ACHN (cell line): ENCODE measurements at places on chromosomes 6 and 20.

GRCh38 chr20:62899633-62900051 lies 26.7 kb downstream of the DIDO1 start:
- no peak for DNase-seq

DNA sequence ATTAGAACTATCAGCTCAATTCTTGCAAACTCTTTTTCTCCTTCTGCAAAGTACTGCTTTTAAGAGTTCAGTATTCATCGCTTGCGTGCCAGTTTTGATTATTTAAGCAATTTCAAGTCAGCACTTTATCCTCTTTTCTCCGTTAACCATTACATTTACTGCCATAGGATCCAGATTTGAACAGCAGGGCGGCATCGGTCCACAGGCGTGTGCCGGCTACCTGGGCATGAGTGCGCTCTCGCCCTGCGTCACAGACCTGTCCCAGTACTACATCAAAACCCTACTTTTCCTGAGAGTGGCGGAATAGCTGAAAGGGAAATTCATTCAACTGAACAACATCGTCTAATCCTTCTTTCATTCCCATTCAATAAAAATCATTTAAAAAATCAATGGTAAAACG lies 53.4 kb downstream of the MYLK4 start:
- no peak for DNase-seq

GRCh38 chr6:35969646-35970045 lies 48.7 kb upstream of the SRPK1 start:
- no peak for DNase-seq

DNA sequence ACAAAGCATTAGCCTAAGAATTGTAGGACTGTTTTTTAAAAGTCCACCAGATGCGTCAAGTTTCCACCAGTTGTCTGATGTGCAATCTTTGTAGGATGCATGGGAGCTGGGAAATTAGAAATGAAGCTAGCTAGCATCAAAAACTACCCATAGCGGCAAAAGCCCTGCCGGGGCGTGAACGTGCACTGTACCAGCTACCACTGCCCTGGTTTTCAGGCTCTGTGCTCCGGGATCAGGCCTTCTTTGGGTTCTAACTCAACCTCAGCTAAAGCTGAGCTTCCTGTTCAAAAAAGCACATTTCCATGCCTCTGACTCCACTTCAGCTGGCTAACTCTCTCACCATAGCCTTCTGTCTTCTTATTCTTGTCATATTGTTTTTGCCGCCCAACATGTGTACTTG lies 26.9 kb upstream of the FUCA2 start:
- DNase-seq = no peak

DNA sequence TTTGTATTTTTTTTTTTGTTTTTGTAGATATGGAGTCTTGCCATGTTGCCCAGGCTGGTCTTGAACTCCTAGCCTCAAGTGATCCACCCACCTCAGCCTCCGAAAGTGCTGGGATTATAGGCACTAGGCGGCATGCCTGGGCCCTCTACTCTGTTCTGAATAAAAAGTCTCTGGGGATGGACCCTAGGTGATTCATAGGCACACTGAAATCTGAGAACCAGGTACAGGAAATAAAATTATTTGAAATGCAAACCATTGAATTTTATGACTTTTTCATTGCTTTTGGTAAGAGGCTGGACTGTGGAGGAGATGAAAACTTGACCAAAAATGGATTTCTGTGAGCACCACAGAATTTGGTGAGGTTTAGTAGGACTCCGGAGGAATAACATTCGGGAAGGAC lies 117.5 kb downstream of the PRIM2 start:
- no peak for DNase-seq

- DNase-seq = no peak
These were observed 44.4 kb downstream of the DSTN start for GRCh38 chr20:17614176-17614811.

DNA sequence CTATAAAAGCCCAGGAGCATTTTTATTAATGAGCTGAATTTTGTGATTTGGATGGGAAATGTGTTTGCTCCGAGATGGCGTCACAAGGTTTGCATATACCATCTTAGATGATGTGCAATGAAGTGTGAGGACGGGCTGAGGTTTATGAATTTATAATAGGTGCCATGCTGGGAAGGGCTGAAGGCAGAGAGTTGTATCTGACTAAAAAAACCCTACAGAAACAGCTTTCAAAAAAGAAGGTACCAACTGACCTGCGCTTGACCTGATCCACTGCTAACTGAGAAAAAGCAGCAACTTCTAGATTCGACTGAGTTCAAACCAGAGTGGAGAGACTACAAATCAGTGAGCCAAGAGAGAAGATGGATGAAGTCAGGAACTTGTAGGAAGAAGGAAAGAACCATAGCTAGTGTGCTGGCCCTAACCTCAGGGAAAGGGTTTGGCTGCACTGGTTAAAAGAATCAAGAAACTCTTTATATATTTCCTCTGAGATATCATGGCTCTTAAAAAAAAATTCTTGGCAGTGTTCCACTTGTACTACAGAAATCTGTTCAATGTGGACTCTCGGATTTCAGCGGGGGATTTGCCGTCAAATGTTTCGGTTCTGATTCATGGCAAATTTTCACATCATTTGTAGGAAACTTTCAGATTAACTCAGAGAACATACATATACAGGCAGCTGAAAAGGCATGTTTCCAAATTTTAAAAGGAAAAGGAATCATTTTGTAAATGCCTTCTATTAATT lies 56.5 kb upstream of the HDGFL1 start:
- no peak for DNase-seq

DNA sequence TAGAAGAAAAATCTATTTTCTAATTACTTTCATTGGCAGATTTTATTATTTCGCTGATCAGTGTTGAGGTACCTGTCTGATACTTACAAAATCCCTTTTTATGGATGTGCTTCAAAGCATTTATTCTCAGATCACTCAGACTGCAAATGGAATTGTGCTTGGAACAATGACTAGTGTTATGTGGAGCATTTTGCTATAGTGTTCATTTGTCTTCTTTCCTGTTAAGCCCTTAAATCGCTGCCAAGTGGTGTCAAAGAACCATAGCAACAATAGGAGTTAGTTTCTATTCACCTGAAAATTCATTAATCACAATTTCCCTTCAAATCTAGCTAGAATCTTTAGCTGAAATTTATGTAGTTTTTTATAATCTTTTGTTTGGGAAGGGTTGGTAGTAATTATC lies 29.8 kb downstream of the SMPDL3A start:
- no peak for DNase-seq

DNA sequence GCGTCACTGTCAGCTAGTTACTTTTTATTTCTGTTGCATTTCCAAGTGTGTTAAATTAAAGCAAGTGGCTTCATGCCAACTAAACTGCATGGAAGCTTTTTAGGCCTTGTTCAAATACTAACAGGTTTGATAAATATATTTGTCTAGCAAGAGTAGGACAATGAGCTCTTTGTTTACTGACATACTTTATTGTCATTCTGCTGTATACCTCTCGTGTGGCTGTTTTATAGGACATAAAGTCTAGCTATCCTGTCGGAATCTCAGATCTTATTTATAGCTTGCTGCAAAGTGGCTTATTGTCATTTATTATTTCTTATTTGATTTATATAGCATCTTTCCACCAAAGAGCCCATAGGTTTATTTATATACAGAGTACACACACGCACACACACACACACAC lies 711.1 kb downstream of the KIF16B start:
- no peak for DNase-seq

DNA sequence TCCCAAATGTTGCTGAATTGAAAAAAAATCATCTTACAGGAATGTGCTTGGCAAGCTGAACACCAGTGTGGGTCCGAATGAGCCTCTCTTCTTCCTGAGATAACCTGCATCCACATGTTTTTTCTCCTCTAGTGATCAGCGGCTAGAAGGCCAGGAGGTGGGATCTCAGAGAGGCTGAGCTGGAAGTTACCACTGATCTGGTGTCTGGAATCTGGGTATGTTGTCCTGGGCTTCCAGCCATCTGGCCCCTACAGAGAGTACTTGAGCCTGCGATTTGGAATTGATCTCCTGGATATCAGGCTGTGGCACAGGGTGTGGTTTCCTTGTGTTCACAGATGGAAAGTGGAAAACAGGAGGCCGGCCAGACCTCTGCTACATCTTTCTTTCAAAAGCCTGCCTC lies 35.9 kb downstream of the SULF2 start:
- DNase-seq = no peak

- peak; percentile 72 for DNase-seq
These were observed 560 bp downstream of the YTHDF1 start for GRCh38 chr20:63215101-63216040.

- no peak for DNase-seq
These were observed at the start of gene FGD2 for GRCh38 chr6:37005061-37005810. Gene FGD2 (plus strand): TSS chr6:37005655. CDS start chr6:37005818, 163 bp downstream.

- peak; percentile 17 for DNase-seq
These were observed 590.7 kb downstream of the MEI4 start for GRCh38 chr6:78243519-78243918.

DNA sequence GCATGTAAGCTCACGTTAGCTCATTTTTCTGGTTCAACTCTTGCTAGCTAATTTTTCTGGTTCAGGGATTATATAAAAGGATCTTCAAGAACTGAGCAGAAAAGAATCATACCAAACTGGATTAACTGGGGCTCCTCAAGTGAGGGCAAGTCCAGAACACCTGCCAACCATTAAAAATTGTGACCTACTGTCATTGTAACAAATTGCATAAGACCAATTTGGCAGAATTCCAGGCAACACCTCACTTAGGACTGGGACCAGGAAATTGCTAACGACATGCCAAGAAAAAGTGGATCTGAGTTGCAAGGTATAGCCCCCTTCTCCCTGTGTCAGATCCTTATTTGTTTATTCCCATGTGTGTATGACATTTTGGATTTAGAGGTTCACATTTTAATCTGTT lies 216.6 kb downstream of the HIVEP2 start:
- DNase-seq = no peak

DNA sequence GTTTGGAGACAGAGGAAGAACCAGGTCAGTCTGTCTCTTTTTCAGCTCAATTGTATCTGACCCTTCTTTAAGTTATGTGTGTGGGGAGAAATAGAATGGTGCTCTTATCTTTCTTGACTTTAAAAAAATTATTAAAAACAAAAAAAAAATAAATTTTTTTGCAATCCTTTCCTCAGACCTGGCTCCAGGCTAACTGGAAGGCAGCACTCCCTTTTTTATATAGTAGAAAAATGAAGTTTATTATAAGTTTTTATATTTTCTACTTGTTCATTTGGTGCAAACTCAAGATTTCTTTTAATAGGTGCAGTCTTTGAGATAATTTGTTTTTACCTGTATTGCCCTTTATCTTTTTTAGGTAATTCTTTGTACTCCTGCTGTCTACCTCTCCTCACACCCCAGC lies 129.6 kb downstream of the SULF2 start:
- no peak for DNase-seq

- no peak for DNase-seq
These were observed 413.0 kb downstream of the BMP2 start for GRCh38 chr20:7180256-7181045.

GRCh38 chr20:56987986-56988385 lies 278.5 kb downstream of the BMP7 start:
- no peak for DNase-seq

DNA sequence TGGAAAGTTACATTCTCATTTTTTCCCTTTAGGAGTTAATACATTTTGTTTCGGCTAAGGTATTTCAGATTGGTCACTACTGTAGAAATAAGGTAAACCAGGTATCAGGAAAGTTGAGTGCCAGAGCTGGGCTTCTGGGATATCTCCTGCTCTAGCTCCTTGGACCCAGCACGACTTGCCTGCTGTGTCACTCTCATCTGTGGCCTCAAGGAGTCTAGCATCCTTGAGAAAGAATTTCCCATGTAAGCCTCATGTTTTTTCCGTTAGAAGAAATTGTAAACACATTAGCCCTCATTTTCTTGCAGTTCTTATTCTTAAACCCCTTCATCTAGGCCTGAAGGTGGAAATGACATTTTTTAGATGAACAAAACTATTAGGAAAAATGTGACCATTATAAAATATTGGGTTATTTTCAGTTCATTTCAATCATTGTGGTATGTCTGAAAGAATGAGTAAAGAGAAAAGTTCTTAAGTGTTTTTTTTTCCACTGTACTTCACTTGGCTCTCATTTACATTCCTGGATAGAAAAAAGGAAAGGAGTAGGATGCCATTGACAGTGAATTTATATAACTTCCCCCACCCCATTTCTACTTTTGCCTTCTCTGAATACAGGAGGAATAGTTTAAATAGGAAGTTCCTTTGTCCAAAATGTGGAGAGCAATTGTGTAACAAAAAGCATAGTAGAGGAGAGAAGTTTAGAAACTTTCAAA lies 46.7 kb downstream of the CD2AP start:
- DNase-seq = no peak

DNA sequence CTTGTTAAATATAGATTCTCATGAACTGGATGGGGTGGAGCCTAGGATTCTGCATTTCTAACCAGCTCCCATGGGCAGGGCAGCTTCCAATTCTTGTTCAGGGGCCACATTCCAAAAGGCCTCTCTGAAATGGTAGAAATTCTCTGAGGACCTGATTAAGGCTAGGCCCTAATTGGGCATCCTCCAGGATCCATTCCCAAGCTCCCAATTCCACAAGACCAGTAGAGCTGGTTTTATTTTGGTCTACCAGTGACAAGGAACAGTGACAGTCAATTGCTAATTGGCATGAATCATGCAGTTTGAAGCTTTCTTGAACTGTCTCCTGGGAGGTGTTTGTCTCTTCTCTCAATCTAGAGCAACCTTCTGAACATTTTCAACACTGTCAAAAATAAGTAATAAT lies 3.0 kb downstream of the THBD start:
- no peak for DNase-seq

- no peak for DNase-seq
These were observed 27.8 kb upstream of the TMEM14A start for GRCh38 chr6:52643158-52643557.

GRCh38 chr6:20533746-20534294 lies 437 bp upstream of the CDKAL1 start:
- no peak for DNase-seq

DNA sequence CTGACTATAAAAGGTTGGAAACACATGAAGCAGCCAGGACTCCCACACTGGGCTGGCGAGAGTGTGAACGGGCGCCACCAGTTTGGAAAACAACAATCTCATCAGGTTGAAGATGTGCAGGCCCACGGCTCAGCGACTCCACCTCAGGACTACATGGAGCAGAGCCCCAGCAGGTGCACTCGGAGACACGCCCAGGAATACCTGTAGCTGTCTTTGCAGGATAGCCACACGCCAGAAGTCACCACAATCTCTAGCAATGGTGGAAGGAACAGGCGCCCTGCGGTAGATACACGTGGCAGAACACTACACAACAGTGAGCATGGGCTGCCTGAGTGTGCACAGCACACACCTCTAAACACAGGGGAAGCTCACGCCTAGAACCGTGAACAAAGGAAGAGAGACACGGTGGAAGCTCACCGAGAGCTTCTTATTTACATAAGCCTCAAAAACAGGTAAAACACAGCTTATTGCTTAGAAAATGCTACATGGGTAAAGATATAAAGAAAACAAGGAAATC lies 28.7 kb upstream of the RPS6KA2 start:
- no peak for DNase-seq

DNA sequence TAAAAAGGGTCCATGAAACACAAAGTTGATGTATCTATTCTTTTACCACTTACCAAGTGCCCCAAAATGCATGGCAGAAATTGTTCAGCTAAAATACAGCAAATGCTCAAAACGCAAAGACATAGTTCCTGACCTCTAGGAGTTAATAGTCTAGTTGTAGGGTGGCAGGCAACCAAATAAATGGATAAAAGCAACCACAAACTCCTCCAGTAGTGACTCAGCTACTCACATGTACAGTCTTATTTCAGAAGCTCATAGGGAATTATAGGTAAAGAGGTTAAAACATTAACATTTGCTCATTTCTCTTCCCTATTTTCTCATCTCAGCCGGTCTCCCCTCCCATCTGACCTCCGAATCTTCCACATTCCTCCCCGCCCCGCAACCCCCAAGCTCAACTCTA lies 143.9 kb upstream of the INSM1 start:
- DNase-seq = no peak
